ENCODE measurements at places on chromosomes 3 and 15.

GRCh38 chr3:34258271-34258998 lies 460.0 kb downstream of the PDCD6IP start:
- no peak for DNase-seq

DNA sequence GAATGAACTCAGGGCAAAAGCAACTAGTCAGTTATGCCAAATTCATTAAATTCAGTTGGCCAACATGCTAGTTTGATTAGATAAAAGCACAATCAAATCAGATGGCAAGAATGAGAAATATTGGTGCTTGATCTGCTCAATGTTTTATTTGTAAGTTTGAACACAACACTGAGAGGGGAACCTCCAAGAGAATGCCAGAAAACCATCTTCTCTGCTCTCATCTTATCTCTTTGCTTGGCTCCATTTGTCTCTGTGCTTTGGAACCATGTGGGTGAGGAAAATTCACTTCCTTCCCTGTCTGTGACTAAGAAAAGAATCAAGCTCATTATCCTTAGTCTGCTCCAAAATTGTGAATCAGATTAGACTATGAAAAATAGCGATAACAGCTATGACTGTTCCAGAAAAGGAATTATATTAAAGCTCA lies 43.6 kb upstream of the DCBLD2 start:
- DNase-seq, result no peak

DNA sequence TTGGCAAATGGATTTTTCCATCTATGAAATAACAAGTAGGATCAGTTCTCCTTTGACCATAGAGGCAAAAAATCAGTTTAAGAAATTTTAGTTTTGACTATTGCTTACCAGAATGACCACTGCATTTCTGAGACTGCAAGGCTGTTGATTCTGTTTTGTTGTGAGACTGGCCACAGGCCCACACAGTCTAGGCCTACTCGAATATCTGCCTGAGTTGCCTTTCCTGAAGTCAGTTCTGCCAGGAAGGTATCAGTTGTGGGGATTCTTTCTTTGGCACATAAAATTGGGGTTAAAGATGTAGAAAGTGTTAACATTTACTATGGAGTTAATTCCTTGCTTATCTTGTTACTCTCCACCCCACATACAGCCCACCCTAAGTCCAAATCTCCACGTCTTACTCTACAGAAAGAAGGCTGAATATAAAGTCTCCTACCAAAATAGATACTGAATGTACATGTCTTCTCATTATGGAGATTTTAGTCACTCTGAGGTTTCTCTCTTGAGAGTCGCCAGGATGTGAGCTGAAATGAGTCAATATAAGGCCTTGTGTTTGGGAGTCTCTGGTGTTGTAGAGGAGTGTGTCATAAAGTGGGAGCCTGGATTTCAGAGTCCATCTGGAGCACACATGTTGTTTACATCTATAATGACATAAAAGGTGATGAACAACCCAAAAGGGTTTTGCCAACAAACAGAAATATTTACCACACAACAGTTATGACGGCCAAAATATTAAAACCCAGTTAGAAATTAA lies 45.0 kb upstream of the WWTR1 start:
- DNase-seq, result no peak

- DNase-seq, result no peak
Observed at GRCh38 chr15:68730976-68731897, 89.5 kb downstream of the ANP32A start.

- DNase-seq, result no peak
Observed at GRCh38 chr3:45794660-45795059, 1.7 kb downstream of the SLC6A20 start.

DNA sequence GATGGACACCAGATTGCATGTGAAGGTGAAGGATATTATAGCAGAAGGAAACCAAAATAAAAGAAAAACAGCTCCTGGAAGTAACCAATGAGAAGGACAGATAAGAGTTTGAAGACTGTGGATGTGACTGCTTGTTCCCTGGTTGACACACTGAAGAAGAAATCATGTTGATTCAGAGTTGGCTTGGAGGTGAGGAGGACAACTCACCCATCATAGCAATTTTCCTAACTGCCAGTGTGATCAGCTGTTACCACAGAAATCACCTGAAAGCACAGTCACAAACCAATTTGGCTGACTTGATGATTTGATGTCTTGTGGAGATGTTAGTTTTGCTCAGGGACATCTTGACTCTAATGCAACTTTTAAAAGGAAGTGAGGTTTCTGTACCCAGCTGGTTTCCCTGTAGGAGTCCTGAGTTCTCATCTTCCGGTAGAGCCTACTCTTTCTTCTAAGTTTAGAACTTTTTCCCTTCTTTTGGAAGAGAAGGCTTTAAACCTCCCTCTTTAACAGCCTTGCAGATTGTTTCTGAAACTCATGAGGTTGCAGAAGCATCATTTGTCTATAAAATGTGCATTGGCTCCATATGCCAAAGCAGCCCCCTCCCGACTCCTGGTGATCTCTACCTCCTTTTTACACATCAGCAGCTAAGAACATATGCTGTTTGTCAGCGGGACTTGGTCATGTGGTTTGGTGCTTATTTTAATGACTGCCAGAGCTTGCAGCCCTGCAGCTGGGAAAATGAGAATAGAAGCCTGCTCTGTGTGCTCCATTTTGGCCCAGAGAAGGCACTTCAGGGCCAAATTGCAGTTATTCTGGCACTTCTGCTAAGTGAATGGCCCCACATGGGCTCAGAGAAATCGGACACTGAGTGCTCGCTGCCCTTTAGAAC lies 10.3 kb downstream of the ATG7 start:
- no peak for DNase-seq

DNA sequence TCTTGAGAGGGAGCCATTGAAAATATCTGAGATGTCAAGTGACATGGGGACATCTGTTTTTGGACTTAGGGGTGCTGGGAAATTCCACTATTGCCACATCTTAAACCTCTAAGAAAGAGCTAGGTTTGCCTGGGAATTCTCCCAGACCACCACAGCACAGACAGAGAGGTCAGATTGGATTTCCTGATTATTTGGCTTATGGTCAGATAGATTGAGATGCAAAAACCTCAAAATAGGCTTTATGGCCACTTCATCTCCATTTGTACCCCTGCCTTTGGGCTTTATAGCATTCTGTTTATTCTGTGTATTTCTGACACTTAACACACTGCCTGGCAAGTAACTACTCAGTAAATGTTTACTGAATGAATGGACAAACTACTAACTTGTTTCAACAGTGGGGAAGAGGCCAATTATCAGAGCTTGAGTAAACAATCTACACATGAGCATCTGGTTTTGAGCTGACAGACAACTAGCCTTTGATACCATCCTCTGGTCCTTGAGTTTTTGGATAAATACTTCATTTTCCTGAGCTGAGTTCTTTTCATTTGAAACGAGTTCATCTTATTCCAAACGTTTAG lies 81.8 kb downstream of the TP63 start:
- DNase-seq, result no peak

GRCh38 chr3:65550137-65550536 lies 488.6 kb downstream of the MAGI1 start:
- DNase-seq, result no peak

- DNase-seq, result no peak
Observed at GRCh38 chr3:48466386-48467109, 20.0 kb downstream of the ATRIP start.

DNA sequence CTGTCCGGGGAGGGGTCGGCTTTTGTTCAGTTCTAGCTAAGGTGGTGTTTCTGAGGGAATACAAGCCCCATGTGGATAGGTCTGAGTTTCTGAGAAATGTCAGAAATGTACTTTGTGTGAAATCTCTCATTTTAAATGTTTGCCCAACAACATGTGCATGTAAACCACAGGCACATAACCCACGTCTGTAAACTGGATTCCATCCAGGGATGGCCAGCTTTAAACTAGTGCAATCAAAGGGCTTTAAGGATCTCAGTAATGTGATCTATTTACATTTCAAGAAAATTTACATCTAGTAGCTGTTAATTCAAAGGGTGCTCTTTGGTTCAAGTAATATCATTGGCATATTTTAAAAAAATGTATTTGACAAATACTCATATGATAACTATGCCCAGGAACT lies 52.0 kb downstream of the POLR2M start:
- no peak for DNase-seq

- no peak for DNase-seq
Observed at GRCh38 chr3:3735919-3736318, 63.3 kb upstream of the LRRN1 start.

- no peak for DNase-seq
Observed at GRCh38 chr3:42499478-42499871, 3.0 kb upstream of the VIPR1 start.

- no peak for DNase-seq
Observed at GRCh38 chr3:31472479-31473390, 60.0 kb upstream of the STT3B start.

DNA sequence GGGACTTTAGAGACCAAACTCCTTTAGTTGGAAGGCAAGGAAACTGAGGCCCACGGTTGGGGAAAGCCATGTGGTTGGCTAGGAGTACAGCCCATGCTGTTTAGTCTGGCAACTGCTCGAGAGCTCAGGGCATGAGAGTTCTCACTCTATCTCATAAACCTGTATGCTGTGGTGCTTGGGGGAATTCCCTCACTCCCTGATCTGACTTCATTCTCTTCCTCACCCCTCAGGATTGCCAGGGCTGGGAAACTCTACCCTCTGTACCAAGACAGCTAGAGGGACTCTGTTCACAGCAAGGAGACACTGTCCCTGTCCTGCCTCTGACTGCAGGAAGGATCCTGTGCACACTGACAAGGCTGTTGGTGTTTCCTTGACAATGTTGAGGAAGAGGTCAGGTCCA lies 230.2 kb downstream of the ZNF621 start:
- no peak for DNase-seq

DNA sequence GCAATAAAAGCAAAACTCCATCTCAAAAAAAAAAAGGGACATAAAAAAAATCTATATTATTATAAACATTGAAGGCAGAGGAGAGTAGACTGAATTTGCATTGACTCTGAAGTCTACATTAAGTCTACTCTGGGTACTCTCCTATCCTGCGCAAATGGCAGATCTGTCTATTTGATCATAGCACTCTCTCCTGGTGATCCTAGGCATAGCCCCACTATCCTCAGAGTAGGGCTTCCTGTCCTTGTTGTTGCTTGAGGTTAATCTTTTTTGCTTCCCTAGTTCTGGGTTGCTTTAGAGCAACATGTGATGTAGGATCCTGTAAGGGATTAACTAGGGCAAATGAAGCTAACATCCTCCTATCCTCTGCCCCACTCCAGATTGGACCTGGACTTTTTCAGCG lies 82.1 kb upstream of the LRRFIP2 start:
- no peak for DNase-seq

DNA sequence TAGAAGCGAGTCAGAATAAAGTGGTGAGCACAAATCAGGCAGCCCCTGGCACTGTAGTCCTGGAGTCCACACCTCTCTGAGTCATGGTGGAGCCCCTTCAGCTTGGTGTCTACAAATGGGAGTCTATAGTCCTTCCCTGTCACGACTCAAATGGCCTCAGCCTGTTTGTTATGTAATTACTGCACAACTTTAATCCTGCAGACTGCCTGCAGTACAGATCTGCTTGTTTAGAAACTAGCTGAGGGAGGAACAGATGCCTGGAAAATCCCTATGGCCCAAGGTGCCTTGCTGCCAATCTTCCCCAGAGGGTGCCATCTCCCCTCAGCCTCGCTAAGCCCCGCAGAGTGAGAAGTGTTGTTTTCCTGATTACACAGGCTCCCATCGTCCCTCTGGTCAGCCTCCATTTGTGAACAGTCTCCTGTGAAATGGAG lies 3.9 kb upstream of the CXCR6 start:
- DNase-seq, result no peak

- DNase-seq, result no peak
Observed at GRCh38 chr3:14794435-14794834, 24.3 kb upstream of the FGD5 start.

DNA sequence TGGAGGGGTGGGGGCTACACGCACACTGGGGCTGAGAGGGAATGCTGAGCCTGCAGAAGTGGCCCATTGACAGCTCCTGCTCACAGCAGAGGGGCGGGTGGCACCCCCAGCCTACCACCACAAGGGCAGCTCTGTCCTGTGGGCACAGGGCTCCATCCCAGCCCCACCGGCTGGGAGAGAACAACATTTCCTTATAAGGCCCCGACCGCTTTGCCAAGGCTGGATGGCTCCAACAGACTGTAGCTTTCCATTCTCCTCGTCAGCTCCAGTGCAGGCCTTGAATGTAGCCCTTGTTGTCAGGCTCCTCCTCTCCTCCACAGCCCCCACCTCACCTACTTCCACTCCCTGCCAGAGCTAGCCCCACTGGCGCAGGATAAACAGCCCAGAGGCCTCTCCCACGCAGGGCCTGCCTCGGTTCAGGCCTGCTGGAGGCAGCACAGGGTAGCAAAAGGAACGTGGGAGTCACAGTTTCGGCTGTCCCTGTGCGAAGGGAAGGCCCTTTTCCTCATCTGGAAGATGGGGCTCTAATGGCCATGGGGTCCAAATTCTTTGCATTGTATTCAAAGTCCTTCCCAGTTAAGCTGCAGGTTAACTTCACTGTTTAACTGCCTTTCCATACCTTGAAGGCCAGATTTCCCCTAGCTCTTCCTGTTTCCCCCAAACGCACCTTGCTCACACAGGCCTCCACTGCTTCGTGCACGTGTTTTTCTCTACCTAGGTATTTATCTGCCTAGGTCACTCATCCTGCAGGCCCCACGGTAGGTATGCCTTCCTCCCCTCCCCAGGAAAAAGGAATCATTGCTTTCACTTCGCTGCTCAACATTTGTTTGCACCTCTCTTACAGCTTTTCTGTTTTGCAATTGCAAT lies 101.6 kb upstream of the LPP start:
- no peak for DNase-seq
